ENCODE measurements at places on chromosomes 6 and 20. TPM values are rescaled to one million over a fixed set of nuclear protein-coding genes. Genes with fewer than 3 reads are reported as not detected.

The ZFP64 gene
- total RNA-seq: 7.3 TPM

The HAO1 gene
- not detected for total RNA-seq

The SGK1 gene
- 151 TPM for total RNA-seq

The TTI1 gene
- 10.8 TPM for total RNA-seq

The MCM8 gene
- total RNA-seq: 4.2 TPM

The TAAR6 gene
- not detected for total RNA-seq

The LMBRD1 gene
- total RNA-seq: 50.0 TPM

- H3K36me3 ChIP-seq: no peaks in the 10 kb centered on the region
- H3K27me3 ChIP-seq: no peaks in the 10 kb centered on the region
- no peak overlapping the region for H3K4me3 ChIP-seq
- H3K4me1 ChIP-seq: no peaks in the 10 kb centered on the region
Observed at GRCh38 chr6:159178847-159179246, 9.6 kb downstream of the FNDC1 start.

DNA sequence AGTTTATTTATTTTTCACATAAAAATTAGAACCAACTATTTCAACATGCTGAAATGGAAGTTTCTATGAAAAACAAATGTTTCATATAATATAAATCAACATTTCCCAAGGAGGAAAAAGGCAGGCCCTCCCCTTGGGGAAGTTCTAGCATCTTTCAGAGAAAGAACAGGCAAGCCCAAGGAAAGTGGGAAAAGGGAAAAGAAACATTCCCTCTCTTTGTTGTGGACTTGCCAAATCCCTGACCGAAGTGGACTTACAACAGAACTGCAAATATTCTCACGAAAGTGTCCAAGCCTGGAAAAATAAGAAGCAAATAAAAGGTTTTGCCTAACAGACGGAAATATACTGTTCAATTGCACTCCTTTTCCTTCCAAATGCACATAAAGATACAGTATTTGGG lies 214.4 kb downstream of the ATXN1 start:
- no peaks in the 10 kb centered on the region for H3K36me3 ChIP-seq
- no peak overlapping the region for H3K4me3 ChIP-seq
- no peak for DNase-seq
- no peak overlapping the region for H3K27ac ChIP-seq

DNA sequence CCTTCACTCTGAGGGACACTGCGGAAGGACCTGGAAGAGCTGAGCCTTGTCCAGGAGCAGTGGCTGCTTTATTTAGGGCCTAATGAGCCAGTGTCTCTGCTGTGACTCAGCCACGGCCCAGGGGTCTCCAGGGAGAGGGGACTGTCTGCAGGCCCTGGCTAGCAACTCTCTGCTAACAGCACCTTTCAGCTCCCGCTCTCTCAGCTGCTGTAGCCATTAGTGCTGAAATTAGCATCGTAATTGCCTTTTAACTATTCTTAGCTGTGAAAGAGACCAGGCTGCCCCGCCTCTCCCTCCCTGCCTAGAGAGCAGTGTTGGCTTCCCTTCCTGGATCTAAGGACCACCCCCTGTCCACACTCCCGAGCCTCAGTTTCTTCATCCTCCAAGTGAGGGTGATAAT lies 53.1 kb upstream of the SLC32A1 start:
- H3K27ac ChIP-seq: no peak overlapping the region
- DNase-seq: no peak
- no peaks in the 10 kb centered on the region for H3K4me1 ChIP-seq
- H3K4me3 ChIP-seq: no peak overlapping the region

- DNase-seq: no peak
- no peaks in the 10 kb centered on the region for H3K4me1 ChIP-seq
- no peaks in the 10 kb centered on the region for H3K27me3 ChIP-seq
- H3K4me3 ChIP-seq: no peak overlapping the region
Observed at GRCh38 chr6:20879526-20879925, 345.3 kb downstream of the CDKAL1 start.

- no peak overlapping the region for H3K27ac ChIP-seq
- no peaks in the 10 kb centered on the region for H3K4me1 ChIP-seq
- H3K36me3 ChIP-seq: no peaks in the 10 kb centered on the region
- no peak for DNase-seq
- H3K27me3 ChIP-seq: no peaks in the 10 kb centered on the region
Observed at GRCh38 chr20:25360631-25361286, 29.9 kb downstream of the ABHD12 start.

DNA sequence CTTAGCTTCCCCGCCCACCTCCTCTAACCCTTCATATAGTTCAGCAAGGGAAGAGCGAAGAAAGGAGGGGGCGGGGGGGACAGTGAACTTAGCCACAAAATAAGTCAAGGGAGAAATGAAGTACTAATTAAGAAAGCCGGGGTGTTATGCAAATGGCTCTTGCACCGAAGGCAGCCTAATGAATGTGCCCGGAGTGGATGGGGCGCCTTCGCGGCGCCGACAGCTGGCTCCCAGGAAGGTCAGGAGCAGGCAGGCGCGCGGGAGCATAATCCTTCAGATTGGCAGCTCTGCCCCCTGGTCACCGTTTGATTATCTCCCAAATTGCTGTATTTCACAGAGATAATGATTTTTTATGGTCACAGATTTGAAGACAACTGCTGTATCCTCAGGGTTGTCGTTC lies 395.1 kb downstream of the TFAP2B start:
- no peaks in the 10 kb centered on the region for H3K4me1 ChIP-seq
- H3K36me3 ChIP-seq: no peaks in the 10 kb centered on the region
- H3K4me3 ChIP-seq: no peak overlapping the region
- no peaks in the 10 kb centered on the region for H3K27me3 ChIP-seq

DNA sequence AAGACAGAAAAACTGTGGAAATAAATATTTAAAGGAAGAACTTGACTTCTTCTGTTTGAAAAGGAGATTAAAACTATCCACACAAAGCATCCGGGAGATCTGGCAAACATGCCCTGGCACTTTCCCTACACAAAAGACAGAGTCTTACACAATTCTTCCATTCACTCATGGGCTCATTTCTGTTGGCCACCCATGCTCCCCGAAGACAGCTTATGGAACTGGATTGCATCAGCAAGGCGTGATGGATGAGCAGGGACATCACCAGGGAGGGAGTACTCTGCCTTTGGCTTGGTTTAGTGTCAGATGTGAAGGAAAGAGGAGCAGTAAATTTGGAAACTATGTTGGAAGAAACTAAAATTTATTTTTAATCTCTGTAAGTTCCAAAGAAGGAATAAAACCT lies 379.3 kb downstream of the CD109 start:
- no peak for DNase-seq
- no peaks in the 10 kb centered on the region for H3K27me3 ChIP-seq
- H3K4me1 ChIP-seq: no peaks in the 10 kb centered on the region
- H3K27ac ChIP-seq: no peak overlapping the region
- no peaks in the 10 kb centered on the region for H3K36me3 ChIP-seq

DNA sequence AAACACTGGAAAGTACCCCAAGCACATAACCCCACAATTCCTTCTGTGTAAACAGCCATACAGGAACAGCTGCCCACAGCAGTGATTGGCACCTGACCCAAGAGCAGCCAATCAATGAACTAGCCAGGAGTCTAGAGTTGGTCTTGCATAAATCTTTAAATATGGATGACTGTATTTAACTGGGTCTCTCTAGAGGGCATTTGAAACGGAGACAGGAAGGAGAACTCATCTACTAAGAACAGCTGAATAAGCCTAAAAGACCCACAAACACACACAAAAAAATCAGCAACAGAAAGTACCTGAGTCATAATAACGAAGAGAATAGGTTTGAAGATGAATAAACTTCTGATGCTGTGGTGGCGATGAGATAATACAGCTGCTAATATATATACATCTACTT lies 49.0 kb upstream of the ASF1A start:
- no peak overlapping the region for H3K27ac ChIP-seq
- H3K27me3 ChIP-seq: no peaks in the 10 kb centered on the region
- no peaks in the 10 kb centered on the region for H3K4me1 ChIP-seq
- no peak for DNase-seq
- H3K36me3 ChIP-seq: no peaks in the 10 kb centered on the region

- H3K27me3 ChIP-seq: no peaks in the 10 kb centered on the region
- DNase-seq: no peak
- H3K36me3 ChIP-seq: no peaks in the 10 kb centered on the region
- no peak overlapping the region for H3K27ac ChIP-seq
Observed at GRCh38 chr6:166561771-166562359, 24.6 kb downstream of the RAMACL start.

DNA sequence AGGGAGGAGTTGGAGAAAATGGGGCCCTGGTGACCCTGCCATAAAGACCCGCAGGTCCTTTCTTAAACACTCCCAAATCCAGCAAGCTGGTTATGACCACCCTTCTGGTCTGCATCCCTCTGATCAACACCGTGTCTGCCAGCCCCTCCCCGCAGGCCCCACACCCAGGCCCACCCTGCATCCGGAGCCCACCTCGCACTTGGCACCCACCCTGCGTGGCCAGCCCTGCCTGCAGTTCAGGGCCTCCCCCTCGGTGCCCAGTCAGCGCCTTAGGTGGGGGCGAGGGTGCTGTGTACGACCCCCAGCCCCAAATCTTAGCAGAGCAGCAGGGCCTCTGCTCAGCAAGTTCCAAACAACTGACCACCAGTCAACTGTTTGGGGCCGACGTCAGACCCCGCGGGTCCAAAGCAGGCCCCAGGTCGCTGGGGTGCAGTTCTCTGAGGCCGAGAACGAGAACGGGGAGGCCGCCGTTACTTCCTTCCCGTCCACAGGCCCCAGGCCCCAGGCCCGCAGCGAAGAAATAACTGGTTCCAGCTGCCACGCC lies 1.2 kb downstream of the ACSS1 start:
- peak overlapping the region; percentile 80 for H3K4me3 ChIP-seq
- peaks cover 68% of the 10 kb centered on the region for H3K4me1 ChIP-seq
- no peaks in the 10 kb centered on the region for H3K36me3 ChIP-seq
